ENCODE measurements at places on chromosomes 16 and 17.

DNA sequence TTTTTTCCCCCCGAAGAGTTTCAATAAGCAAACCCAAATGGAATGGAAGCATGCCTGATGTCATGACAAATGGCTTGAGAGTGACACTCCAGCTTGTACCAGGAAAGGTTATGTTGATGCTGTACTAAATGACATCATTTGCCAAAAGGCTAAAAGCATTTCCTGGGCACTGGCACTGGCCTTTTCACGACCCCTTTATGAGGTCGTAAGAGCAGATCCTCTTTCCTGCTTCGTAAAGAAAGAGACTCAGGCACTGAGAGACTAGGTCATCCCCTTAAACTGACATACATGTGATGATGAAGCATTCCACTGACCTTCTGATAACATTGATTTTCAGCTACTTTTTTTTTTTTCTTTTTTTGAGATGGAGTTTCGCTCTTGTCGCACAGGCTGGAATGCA lies 30.5 kb downstream of the CEP295NL start:
- DNase-seq = no peak

GRCh38 chr17:68004201-68004600 lies 7.9 kb upstream of the C17orf58 start:
- no peak for DNase-seq

GRCh38 chr17:80095844-80096475 lies 5.4 kb upstream of the GAA start:
- DNase-seq = no peak

GRCh38 chr17:14904386-14904785 lies 360.7 kb downstream of the PMP22 start:
- no peak for DNase-seq

DNA sequence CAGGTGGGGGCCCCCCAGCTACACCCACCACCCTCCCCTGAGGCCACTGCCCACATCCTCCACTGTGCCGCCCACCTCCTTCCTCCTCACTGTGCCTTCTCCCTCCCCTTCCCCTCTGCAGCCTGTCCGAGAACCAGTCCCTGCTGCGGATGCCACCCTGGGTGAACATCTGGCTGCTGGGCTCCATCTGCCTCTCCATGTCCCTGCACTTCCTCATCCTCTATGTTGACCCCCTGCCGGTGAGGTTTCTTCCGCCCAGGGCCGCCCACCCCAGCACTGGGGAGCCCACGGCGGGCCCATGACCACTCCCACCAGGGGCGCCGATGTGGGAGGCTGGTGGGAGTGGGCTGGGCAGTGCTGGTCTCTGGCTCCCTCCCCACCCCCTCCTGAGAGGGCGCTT lies 22.1 kb downstream of the RABEP2 start:
- no peak for DNase-seq

- no peak for DNase-seq
Measured at GRCh38 chr17:81044428-81044763, 9.4 kb downstream of the BAIAP2 start.

GRCh38 chr17:7894226-7894625 lies 5.6 kb downstream of the CHD3 start:
- DNase-seq = no peak

Measured in eye (tissue), 1 donor.